ENCODE measurements at places on chromosomes 16 and 17.

DNA sequence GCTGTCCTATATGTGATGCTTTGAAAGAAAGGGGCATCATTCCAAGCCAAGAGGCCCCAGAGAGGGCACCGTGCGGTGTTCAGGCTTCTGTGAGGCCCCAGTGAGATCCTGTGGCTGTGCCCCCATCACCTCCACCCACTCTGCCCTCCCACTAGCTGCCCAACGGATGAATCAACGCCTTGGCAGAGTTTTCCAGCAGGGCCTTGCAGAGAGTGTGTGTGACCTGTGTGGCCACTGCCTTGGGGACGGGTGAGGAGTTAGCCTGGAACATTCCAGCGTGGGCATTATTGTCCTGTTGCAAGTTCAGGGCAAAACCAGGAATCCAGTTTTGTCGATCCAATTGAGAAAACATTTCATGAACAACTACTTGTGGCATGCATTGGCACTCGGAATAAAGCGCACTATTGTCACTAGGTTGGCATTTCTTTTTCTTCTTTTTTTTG lies 53.7 kb downstream of the SF3B3 start:
- DNase-seq, result peak; percentile 30

DNA sequence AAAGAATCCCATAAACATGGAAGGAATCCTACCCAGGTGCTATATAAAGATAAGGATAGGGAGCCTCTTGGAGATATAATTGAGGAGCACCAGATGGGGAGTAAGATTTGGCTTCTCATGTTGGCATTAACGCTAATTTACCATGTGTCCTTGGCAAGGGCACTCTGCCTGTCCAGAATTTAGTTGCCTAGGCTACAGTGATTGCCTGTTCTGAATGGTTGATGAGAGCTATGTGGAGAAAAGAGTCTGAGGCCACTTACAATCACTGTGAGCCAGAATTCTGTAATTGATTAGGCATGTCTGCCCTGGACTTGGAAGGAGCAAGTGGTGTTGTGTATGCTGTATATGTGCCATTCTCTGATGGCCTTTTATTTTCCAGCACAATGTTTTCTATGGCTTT lies 1101.2 kb upstream of the RBFOX1 start:
- DNase-seq, result no peak

DNA sequence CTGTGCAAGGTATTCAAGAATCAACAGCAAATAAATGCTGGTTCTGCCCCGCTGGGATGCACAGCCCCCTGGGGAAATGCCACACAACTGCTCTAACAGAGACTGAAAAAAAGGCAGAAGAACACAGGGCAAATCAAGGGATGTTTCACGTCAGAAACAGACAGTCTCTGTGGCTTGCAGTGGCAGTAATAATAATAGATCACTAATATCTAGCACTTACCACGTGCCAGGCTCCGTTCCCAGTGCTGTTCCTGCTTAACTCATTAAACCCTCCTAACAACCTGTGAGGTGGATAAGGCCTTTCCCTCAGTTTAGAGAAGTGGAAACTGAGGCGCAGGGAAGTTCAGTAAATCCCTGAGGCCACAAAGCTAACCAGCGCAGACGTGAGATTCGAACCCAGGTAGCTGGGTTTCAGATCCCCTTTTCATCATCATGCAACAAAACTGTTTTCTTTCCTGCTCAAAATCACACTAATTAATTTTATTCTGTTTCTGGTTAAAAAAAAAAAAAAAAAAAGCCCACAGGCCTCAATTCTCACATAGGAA lies 36.7 kb downstream of the ARHGAP17 start:
- no peak for DNase-seq

- DNase-seq, result no peak
These were observed 47.9 kb downstream of the SCPEP1 start for GRCh38 chr17:57025876-57026275.

DNA sequence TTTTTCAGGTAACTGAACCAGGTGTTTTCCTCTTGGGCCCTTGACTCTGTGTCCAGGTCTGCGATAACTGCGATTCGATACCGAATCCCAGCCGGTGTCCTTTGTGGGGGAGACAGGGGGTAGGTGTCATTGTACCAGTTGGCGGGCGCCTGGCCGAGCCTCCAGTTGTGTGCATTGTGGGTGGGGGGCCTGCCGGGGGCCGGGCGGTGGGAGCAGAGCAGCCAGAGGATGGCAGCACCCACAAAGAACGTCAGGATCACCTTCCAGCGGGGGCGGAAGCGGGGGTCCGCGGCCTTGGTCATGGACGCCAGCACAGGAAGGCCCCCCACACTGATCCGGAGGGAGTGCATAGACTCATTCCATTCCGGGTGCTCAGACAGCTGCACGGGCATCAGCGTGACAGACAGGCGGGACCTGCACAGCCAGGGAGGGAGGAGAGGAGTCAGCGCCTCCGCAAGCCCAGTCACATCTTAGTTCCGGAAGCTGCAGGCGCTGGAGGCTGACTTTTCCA lies 12.3 kb downstream of the CANT1 start:
- no peak for DNase-seq

DNA sequence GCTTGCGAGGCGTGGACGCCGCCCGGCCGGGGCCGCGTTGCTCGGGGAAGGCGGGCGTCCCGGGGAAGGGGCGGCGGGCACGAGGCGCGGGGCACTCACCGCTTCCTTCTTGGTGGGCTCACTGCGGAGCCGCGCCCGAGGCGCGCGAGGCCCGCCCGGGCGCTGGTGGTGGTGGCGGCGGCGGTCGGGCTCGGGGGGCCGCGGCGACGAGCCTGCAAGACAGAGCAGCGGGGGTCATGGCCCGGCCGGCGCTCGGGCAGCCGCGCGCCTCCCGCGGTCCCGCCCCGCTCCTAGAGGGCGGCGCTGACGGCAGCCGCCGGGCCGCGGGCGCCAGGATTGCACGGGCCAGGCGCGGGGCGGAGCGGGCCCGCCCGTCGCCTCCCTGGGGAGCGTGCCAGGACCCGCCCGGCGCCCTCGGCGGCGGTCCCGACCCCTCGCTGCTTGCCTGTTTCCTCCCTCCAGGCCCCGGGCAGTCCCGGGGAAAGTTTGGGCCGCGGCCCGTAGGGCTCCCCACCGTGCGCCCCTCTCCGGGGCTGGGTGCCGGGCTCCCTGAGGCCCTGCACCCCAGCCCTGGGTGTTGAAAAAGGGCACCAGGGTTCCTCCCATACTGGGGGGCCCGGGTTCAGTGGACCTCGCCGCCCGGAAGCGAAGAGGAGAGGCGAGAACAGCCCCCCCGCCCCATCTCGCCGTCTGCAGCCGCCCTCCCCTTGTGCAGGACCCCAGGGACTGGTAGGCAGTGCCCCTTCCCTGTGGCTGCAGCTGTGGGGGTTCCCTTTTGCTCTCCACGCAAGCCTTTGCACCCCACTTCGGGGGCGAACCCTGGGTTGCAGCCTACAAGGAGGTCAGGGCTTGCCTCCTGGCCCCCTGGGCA lies at the start of gene C16orf74:
TSS of gene C16orf74 (minus strand) at position 270 of the 871 bp plus-strand sequence. CDS start 15,879 bp downstream, outside the sequence.
- peak; percentile 45 for DNase-seq

GRCh38 chr17:67489273-67489672 lies 112.2 kb downstream of the PITPNC1 start:
- DNase-seq, result peak; percentile 46

All from stimulated activated naive CD8-positive, alpha-beta T cell treated with anti-CD3 and anti-CD28 coated beads, Interleukin-15, Interleukin-2, amounts not matched to agents 100 U/mL and 50 U/mL, for 24 hours (primary cell).